Cerebellar nuclear complex (tissue), 1 donor: ENCODE measurements at places on chromosomes 13 and 19.

DNA sequence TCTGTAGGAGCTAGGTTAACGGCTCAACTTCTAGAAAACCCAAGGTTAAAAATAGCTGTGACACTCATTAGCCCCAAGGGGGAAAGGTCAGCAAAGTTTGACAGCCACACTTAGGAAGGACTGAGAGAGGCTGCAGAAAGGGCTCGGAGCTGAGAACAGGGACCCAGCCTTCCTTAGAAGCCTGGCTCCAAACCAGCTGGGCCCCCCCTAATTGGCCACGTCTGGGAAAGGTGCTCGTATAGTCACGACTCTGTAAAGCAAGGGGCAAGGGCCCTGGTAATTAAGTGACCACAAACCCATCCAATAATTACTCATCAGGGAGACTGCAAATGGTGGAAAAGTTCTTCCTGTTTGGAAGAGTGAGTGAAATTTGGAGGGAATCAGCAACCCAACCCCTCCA, 90.5 kb downstream of the RNASEH2B start:
- DNase-seq: no peak

DNA sequence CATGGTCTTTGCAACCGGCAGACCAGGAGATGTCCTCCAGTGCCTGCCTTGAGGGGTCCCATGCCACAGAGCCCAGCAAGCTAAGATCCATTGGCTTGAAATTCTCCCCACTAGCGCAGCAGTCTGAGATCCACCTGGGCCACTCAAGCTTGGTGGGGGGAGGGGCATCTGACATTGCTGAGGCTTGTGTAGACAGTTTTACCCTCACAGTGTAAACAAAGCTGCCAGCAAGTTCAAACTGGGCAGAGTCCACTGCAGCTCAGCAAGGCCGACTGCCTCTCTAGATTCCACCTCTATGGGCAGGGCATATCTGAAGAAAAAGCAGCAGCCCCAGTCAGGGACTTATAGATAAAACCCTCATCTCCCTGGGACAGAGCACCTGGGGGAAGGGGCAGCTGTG, 32.0 kb upstream of the ITM2B start:
- DNase-seq: no peak

GRCh38 chr19:46755077-46755852, 9.0 kb upstream of the STRN4 start:
- DNase-seq: no peak

GRCh38 chr19:19212916-19213315, 1.2 kb downstream of the NCAN start:
- no peak for DNase-seq

GRCh38 chr13:73860501-73860900, 273.7 kb downstream of the KLF12 start:
- no peak for DNase-seq

- DNase-seq: no peak
Observed at GRCh38 chr19:9000933-9001332, 9.3 kb downstream of the MUC16 start.

DNA sequence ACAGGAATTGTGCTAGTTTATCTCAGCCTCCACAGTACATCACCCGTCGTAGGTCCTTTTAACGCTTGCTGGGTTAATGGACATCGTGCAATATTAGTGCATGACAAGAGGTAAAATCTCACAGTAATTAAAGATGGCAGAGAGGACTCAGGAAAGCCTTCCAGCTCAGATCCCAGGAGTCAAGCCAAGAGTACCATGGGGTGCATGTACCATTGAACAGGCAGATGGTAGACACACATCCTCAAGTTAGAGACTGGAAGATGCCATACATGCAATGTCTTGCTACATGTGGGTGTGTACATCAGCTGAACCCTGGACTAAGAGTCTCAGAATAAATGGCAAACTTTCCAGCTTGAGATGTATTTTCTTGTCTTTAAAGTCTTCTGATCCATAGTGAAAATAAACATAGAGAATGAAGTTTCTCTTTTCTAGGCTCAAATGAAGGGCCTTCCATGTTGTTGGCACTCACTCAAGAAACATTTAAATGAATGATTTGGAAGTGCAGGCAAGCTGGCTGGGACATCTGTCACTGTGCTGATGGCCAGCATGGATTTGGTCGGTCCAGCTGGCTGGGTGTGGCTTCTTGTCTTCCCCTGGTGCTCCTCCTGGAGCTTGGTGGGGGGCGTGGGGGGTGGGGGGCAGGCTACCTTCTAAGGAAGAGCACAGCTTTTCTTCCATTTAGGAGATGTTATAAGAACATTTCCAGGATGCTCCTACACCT, 290.9 kb upstream of the MAB21L1 start:
- peak; percentile 68 for DNase-seq

- no peak for DNase-seq
Observed at GRCh38 chr19:3360421-3361383, 5.7 kb upstream of the NFIC start.

- DNase-seq: no peak
Observed at GRCh38 chr13:34435338-34435737, 506.7 kb upstream of the NBEA start.

DNA sequence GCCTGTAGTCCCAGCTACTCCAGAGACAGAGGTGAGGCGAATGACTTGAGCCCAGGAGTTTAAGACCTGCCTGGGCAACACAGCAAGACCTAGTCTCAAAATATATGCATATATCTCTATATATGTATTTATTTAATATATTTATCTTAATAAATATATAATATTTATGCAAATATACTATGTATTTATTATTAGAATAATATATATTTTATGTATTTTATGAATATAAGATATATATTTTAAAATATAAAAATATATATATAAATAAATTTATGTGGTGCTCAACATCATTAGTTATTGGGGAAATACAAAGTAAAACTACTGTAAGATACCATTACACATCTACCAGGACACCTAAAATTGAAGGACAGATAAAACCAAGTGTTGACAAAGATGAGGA, 58.1 kb upstream of the IPO5 start:
- no peak for DNase-seq

GRCh38 chr19:40465025-40465556, 454 bp downstream of the BLVRB start:
- DNase-seq: no peak

DNA sequence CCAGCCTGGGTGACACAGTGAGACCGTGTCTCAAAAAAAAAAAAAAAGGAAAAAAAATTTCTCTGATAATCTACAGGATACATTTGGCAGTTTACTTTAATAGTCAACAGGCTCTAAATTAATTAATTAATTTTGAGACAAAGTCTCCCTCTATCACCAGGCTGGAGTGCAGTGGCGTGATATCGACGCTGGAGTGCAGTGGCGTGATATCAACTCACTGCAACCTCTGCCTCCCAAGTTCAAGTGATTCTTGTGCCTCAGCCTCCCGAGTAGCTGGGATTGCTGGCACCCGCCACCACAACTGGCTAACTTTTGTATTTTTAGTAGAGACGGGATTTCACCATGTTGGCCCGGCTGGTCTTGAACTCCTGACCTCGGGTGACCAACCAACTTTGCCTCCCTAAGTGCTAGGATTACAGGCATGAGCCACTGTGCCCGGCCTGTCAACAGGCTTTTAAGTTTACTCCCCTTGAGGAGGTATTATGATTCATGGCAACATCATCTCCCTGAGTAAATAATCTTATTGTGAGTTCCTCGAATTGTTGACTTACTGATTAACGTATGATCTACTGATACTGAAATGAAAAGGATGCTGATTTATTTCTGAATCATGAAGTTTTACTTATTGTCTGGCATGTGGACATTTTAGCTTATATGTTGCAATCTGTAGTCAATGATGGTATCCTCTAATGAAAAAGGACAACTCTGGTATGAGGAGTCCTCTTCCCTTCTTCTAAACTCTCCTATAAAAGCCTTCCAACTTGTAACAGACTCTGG, 21.3 kb upstream of the MTRF1 start:
- no peak for DNase-seq

DNA sequence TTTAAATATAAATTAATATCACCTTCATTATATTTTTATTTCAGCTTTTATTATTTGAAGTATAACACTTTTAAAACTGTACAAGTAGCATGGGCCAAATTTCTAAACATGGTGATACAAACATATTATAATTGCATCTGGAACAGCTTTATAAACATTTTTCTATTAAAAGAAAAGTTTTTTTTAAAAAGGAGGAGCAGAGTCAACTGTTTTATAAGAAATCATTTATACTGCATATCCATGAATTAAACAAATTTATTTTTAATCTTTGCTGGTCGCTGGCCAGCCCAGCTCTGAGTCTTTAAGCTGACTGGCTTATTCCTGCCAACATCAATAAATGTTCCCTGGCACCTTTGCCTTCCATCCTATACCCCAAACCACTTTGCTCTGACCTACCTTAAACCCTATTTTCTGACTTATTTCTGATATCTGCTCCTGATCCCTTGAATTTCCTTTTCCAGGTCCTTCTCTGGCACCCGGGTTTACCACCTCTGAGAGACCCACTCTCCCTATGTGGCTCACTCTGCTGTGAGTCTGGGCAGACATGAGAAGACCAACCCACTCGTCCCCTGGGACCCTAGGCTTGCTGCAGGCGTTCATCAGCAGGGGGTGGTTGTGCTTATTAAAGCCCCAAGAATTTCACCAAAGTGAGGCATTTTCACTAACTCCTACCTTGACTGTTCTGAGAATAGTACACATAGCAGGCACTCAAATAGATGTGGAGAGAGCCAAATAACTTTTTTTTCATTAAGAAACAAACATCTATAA, 220.3 kb downstream of the KLF12 start:
- DNase-seq: no peak

DNA sequence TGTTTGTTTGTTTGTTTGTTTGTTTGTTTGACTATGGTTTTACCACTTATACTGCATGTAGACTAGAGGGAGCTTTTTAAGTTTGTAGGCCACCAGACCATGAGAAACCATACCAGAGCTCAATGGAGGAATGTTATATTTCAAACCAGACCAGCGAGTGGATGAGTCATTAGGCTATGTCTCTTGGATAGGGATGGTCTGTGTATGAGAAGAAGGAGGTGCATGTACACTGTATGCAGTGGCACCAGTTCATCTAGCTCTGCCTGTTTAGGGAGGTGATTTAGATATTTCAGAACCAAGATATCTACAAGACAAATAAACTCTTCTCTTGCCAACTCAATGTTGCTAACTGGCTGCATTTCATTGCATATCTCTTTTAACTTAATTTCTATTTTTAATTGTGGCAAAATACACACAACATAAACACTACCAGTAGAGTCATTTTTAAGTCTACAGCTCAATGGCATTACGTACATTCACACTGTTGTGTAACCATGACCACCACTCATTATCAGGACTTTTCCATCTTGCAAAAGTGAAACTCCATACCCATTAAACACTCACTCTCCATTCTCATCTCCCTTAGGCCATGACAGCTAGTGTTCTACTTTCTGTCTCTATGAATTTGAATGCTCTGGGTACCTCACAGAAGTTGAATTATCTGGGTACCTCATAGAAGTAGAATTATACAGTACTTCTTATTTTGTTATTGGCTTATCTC, 29.2 kb downstream of the SYDE1 start:
- DNase-seq: no peak

GRCh38 chr19:46756544-46756888, 10.3 kb upstream of the STRN4 start:
- DNase-seq: no peak

DNA sequence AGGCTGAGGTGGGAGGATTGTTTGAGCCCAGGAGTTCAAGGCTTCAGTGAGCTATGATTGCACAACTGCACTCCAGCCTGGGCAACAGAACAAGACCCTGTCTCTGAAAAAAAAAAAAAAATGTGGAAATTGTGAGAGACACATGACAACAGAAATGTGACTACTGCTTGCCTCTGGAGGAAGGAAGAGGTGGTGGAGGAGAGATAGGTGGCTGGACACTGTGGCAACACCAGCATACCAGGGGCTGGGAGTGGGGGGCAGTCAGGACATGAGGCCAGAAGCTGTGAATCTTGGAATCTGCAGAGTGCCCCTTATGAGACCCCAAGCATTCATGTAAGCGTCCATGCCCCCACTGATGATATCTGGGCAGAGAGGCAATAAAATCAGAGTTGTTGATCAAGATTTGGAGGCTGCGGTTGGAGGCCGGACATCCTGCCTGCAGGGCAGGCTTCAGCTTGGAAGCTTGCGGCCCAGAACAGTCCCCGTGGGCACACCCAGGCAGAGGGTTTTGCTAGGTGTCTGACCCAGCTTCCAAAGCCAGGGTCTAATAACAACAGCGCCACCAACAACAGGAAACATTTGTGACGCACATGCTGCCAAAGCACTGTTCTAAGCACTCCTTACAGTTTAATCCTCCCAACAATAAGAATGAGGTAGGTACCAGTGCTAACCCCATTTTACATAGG, 16.9 kb downstream of the FAM187B start:
- DNase-seq: no peak

GRCh38 chr19:14345116-14345763, 36.0 kb upstream of the ADGRE5 start:
- no peak for DNase-seq

GRCh38 chr13:42981853-42982252, 10.2 kb downstream of the EPSTI1 start:
- no peak for DNase-seq

GRCh38 chr13:90405301-90405700, 942.2 kb upstream of the MIR17HG start:
- no peak for DNase-seq

DNA sequence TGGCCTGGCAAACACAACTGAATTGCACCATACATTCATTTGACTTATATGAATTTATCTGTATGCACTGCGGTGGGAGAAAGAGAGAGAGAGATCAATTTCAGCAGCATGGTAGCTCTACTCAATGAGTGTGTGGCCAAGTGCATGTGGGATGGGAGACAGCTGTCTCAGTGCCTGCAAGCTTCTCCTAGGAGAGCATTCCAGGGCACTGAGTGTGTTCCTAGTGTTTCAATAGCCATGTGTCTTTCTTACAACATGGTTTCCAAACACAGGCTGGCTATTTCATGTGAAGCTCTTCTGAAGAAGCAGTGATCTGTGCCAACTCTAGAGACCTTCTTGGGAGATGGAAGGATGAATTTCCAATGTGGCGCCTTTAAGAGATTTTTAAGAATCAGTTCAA, 43.5 kb downstream of the NEK5 start:
- DNase-seq: no peak

DNA sequence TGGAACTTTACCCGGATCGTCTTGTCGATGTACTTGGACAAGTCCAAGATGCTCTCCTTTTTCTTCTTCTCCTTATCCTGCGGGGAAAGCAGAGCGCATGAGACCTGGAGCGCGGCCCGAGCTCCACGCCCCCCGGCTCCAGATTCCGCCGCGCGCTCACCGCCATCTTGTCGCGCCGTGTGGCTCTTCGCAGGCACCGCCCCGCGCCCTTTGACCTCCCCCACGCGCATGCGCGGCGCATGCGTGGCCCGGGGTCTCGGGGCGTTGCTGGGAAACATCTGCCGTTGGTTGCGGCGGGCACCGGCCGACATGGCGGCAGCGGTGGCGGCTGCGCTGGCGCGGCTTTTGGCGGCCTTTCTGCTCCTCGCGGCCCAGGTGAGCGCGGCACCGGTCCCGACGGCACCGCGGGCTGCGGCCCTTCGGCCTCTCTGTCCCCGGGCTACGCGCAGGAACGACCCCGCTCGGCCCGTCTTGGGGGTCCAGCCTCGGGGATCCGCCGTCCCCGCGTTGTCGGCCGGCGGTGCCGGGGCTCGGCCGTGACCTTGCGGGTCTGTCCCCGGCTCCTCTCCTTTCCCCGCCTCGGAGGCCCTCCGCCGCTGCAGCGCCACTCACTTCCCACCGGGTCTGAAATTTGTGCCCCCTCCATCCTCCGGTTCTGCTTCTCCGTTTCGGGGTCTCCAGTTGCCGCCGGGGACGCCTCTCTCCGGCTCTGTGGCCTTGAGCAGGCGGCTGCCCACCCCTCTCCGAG, at the start of the genes LSM7 and SPPL2B:
Gene LSM7, minus strand, starts transcription at position 186 of the 748 bp plus-strand sequence. Its CDS starts 20 bp downstream, at position 166.
Gene SPPL2B, plus strand, starts transcription at position 284 of the 748 bp plus-strand sequence. Its CDS starts 26 bp downstream, at position 310.
- DNase-seq: no peak

- DNase-seq: no peak
Observed at GRCh38 chr13:99991828-99992775, 10.5 kb downstream of the ZIC2 start.
